ENCODE measurements at places on chromosomes 2 and 18.

DNA sequence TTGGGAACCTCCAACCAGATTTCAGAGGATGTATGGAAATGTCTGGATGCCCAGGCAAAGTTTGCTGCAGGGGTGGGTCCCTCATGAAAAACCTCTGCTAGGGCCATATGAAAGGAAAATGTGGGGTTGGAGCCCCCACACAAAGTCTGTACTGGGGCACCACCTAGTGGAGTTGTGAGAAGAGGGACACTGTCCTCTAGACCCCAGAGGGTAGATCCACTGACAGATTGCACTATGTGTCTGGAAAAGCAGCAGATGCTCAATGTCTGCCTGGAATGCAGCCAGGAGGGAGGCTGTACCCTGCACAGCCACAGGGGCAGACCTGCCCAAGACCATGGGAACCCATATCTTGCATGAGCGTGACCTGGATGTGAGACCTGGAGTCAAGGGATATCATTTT is 573.7 kb upstream of the NXPH2 start:
- no peak for DNase-seq

DNA sequence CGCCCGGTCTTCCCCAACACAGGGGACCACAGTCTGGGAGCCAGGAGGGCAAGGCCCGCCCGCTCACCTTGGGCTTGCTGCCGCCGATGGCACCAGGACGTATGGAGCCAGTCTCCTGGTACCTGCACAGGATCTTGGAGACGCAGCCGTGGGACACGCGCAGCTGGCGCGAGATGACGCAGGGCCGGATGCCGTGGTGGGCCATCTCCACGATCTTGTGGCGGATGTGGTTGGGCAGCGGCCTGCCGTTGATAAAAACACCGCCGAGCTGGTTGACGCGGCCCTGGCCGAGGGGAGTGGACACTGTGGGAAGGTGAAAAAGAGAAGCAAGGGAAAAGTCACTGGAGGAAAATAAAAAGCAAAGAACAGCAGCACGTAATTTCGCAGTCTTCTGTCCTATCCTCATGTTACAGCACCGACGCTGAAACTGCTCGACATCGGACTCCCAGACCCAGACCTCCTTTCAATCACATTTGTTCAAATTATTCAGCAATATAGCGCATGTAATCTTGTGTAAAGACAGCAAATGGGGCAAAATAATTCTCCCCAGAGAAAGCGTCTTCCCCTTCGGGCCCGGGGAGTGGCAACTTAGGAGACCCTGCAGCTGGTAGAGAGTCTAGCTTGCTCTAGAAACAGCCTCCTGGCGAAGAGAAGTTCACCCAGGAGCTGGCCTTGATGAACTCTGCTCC is 1.7 kb downstream of the PAX3 start:
- no peak for DNase-seq

DNA sequence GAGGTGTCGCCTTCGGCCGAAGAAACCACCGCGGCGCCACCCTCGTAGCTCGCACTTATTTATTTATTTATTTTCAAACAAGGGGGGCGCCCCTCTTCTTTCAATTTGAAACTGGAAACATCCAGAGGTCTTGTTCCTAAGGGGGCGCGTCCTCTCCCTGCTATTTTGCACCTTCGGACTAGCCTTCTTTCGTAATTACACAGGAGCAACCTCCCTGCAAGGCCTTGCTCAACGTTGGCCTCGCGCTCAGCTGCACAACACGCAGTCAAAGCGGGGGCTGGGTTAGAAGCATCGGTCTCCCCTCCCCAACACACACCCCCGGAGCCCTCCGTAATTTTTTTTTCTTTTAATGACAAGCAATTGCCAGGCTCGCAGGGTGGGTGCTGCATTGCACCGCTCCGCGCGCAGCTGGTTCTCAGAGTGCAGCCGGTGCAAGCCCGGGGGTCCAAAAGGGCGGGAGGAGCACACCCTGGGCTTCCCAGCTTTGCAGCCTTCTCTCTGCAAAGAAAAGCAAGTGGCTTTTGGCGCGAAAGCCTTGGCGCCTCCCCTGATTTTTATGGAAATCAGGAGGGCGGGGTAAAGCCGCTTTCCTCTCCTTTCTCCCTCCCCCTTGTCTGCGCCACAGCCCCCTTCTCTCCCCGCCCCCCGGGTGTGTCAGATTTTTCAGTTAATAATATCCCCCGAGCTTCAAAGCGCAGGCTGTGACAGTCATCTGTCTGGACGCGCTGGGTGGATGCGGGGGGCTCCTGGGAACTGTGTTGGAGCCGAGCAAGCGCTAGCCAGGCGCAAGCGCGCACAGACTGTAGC is at the start of gene MYCN:
Gene MYCN, plus strand, starts transcription at position 697 of the 807 bp plus-strand sequence. CDS start 1,515 bp downstream, outside the sequence.
- DNase-seq = no peak

- no peak for DNase-seq
These were observed 65.4 kb downstream of the TRIP12 start for GRCh38 chr2:229856413-229856812.

DNA sequence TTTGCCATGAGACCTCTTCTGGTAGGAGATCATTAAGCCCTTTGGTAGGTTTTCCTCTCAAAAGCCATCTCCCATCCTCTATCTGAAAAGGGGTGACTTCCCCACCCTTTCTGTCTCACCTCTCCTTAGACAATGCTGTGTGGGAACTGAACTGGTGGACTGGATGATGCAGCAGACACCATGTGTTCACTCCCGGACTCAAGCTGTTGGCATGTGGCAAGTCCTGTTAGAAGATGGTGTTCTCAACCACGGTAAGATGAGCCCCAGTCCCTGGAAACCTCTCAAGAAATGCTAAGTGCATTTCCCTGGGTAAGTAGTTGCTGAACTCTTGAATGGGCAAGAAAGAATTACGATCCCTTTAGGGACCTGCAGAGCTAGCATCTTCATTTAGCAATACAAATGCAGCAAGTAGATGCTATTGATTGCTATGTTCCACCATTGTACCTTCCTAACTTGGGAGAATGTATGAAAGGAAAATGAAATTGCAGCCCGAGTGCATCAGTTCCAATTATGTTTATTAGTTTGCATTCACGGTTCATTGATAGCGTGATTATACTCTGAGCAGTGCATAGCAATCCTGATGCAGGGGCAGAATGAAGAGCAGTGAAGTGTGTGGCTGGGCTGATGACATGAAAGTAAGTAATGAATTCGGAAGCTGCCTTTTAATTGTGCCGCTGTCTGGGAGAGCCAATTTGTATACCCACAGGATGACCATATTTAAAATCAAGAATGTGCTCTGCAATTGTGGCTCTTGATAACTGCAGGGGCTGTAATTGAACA is 110.0 kb upstream of the MAP3K20 start:
- no peak for DNase-seq

GRCh38 chr2:197838036-197838435 is 33.6 kb downstream of the PLCL1 start:
- DNase-seq = peak; percentile 36

DNA sequence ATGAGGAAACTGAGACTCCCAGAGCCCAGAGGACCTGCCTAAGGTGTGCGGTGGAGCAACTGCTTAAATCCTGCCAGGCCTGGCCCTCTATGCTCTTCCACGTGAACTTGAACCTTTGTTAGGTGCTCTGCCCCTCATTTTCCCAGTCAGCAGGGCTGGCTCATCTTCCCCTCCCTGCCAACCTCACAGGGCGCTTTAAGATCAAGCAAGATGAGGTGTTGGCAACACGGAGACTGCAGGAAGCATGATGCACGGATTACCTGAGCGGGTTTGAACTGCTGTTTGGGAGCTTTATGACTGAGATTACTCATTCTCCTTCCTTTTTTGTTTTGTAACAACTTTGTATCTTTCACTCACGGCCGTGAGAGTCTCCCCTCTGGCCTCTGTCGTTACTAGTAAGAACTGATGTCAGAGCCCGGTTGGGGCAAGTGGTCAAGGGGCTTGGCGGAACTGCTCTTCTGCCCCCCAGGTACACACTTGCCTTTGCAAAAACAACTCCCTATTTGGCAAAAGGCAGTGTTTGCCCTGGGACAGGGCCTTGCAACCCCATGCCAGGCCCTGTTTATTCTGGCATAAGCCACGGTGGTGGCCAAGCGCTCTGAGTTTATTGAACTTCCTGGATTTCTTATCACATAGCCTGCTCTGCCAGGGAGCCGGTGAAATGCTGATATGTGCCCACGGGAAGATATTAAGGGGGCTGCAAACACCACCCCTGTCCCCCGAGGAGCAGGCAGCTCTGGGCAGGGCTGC is 127.8 kb downstream of the INHBB start:
- DNase-seq = no peak

- DNase-seq = no peak
These were observed 23.8 kb downstream of the NABP1 start for GRCh38 chr2:191701696-191702095.

GRCh38 chr18:61850756-61851155 is 42.1 kb downstream of the RNF152 start:
- DNase-seq = no peak

DNA sequence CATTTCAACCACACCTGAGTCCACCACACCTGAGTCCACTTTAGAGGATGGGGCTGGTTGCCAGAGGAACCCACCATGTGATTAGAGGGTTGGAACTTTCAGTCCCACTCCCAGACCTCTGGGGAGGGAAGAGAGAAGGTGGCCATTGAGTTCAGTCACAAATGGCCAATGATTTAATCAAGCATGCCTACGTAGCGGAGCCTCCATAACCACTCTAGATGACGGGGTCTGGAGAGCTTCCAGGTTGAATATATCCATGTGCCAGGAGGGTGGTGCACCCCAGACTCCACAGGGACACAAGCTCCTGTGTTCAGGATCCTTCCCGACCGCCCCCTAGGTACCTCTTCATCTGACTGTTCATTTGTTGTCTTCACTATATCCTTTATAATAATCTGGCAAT is 53.3 kb downstream of the CYBRD1 start:
- DNase-seq = no peak

DNA sequence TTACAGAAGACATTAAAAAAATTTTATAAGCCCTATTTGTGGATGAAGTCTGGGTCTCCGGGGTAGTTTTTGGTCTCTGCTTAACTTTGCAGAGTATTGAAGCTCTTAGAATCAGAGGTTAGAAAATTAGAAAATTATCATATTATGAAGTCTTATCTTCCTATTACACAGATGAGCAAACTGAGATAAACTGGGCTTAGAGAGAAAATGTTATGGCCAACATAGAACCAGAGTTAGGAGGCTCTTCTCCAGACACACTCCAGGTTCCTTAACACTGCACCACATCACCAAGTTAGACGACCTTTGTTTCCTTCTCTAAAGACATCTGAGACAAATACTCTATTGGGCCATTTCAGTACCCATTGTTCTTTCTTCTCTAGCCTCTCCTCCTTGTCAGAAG is 36.7 kb upstream of the NEB start:
- DNase-seq = no peak

GRCh38 chr2:176763130-176763529 is 449.5 kb upstream of the HNRNPA3 start:
- no peak for DNase-seq

- DNase-seq = no peak
These were observed 19.5 kb downstream of the NFE2L2 start for GRCh38 chr2:177245010-177245422.

DNA sequence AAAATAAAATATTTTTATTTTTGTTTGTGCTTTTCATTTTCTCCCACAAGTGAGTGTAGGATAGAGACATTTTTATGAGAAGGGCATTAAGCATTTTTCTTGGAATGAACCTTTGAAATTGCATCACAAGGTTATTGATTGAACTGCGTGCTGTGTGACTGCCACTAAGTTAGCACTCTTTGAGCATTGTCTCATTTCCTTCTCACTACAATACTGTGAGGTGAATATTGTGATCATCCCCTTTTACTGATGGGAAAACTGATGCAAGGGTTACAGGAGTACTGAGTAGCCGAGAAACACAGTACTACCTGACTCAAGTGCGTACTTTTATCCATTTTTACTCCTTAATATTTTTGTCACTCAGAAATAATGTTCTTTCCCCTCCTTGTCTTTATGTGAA is 2.0 kb downstream of the NBEAL1 start:
- no peak for DNase-seq

DNA sequence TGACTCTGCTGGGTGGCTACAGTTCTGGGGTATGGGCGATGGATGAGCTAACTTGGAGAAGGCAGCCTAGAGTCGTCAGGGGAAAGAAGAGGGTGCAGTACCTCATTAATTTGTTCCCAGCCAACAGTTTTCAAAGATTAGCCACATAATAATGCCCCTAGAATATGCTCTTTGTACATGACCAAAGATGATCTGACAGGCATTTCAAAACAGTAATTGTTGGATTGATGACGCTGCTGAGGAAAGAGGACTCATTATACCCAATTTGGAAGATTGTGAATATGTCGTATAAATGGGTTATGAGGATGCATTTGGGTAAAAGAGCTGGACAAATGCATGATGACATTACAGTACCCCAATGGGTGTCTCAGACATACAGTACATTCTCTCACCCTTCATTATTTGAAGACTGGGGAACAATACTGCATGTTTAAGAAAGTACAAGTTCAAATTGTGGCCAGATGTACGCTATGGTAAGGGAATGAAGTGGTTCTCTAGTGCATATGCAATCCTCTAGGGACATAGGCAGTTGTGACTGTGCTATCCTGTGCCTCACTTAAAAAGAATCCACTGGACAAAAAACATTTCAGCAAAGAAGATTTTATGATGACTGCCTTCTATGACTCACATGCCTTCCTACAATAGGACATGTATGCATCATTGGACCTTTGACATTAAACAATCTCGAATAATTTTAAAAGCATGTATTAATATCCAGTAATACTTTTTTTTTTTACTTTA is 233.2 kb downstream of the CNTNAP5 start:
- no peak for DNase-seq

GRCh38 chr18:5294113-5294456 is 1.4 kb downstream of the ZBTB14 start:
- no peak for DNase-seq

GRCh38 chr2:186410802-186411201 is 75.3 kb upstream of the ZC3H15 start:
- no peak for DNase-seq

- no peak for DNase-seq
These were observed 46.0 kb downstream of the CCDC195 start for GRCh38 chr2:224670203-224670602.

- no peak for DNase-seq
These were observed 273.4 kb upstream of the CDH7 start for GRCh38 chr18:65477455-65477854.

DNA sequence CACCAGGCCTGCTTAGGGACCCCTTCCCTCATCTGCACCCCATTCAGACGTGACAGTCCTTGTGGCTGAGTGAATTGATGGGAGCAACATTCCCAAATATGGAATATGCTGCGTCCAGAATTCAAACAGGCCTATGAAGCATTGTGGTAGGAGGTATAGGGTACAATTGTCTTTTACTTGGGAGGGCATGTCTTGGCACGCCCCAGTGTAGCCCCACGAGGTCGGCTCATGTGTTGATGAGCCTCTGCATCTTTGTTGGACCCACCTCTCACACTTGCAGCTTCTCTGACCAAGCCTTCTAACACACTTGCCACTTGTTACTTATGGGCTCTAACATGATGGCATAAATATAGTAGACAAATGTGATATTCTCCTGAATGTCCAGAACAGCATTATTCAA is 1.6 kb downstream of the TIMM21 start:
- no peak for DNase-seq

GRCh38 chr18:46459789-46460455 is 197.1 kb downstream of the LOXHD1 start:
- DNase-seq = no peak

GRCh38 chr2:182784058-182784706 is 68.1 kb downstream of the DNAJC10 start:
- no peak for DNase-seq

Data from activated T-cell treated with anti-CD3 and anti-CD28 coated beads, Interleukin-2, amount 50 U/mL, for 72 hours (primary cell).